GM19239 (cell line): ENCODE measurements at places on chromosomes 7 and 10.

GRCh38 chr10:116853701-116854100 lies 4.4 kb downstream of the ENO4 start:
- DNase-seq = no peak

DNA sequence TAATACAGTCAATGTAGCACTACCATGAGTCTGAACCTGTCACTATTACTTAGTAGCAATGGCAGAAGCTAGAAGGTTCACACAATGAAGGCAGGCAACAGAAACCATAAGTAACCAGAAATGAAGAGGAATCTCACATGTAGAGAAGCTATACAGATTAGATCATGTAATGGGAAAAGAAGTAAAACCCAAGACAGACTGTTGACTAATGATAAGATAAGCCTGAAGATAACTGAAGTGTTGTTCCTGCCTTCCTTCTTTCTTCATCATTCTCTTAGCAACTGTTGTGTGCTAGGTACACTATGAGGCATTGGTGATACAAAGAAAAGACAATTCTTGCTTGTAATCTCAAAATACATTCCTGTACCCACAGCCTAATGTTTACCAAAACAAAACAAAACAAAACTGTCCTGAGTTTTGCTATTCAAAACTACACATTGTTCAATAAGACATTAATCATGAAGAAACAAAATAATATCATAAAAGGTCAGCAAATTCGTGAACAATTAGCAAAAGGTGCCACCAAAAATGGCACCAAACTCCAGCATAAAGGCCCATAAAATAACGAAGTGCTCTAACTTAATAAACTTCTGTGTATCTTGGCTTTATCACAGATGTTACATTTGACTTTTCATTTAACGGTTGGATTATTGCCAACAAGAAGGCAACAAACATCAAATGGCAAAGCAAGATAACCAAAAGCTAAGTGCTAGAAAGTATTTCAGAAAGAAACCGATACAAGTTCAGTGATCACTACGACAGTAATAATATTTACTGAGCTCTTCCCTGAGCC lies 27.1 kb downstream of the ZNF800 start:
- DNase-seq = no peak

- DNase-seq = no peak
Observed at GRCh38 chr7:22082553-22082885, 136.8 kb upstream of the CDCA7L start.

- DNase-seq = no peak
Observed at GRCh38 chr7:108114117-108114841, 15.9 kb downstream of the LAMB4 start.

GRCh38 chr7:37283716-37284115 lies 164.9 kb downstream of the ELMO1 start:
- no peak for DNase-seq

- no peak for DNase-seq
Observed at GRCh38 chr7:124251636-124252035, 218.8 kb upstream of the TMEM229A start.

DNA sequence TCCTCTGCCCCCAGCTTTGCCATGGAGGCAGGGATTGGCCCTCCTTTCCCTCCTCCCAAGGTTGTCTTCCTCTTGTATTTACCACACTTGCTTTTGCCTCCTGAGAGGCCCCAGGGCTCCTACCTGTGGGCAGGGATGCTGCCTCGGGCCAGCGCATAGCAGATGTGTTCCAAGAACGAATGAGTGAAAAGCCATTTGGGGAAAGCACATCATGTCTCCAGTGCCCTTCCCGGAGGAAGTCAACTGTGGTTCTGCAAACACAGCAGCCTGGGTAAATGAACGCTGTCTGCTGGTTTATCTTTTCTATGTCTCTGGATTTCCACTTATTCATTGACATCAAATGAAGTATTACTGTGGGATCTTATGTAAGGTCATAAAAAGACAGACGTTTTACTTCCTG lies 161.7 kb downstream of the FANK1 start:
- DNase-seq = no peak
